ENCODE measurements at places on chromosomes 16 and 17.

GRCh38 chr17:57282296-57282695 is 26.0 kb downstream of the MSI2 start:
- DNase-seq: no peak

GRCh38 chr16:4410335-4411075 is 5.9 kb downstream of the CORO7 start:
- DNase-seq: no peak

- no peak for DNase-seq
These were observed 62.2 kb downstream of the PITPNC1 start for GRCh38 chr17:67439269-67439668.

GRCh38 chr17:27269201-27269600 is 24.7 kb upstream of the WSB1 start:
- no peak for DNase-seq

GRCh38 chr16:11655655-11656054 is 12.6 kb upstream of the SNN start:
- no peak for DNase-seq

GRCh38 chr16:50534091-50534490 is 14.1 kb upstream of the NKD1 start:
- no peak for DNase-seq

- DNase-seq: no peak
These were observed 1080.1 kb upstream of the EEF2KMT start for GRCh38 chr16:6177616-6178180.

GRCh38 chr17:60361889-60362288 is 30.0 kb downstream of the USP32 start:
- no peak for DNase-seq

GRCh38 chr16:74936902-74937560 is 47.9 kb downstream of the WDR59 start:
- DNase-seq: no peak

GRCh38 chr16:19366391-19366790 is 51.3 kb upstream of the TMC5 start:
- DNase-seq: no peak

DNA sequence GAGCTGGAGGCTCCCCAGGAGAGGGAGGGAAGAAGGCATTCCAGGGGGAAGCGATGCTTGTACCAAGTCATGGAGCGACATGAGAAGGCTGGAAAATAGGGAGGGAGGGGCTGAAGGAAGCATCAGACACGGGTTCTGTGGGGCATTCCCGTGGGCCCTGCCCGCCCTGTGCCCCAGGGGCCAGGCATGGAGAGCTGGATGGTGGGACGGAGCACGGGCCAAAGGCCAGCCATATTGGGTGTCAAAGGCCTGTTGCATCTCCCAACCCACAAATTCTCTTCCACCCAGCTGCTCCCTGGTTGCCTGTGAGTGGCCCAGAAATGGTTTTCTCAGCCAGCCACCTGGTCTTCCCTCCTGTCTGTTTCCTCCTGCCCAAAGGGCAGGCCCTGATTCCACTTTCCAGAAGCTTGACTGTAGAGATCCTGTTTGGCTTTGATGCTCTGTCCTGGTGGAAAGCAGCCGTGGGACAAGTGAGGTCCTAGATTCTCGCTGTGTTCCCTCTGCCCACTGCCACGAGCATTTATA is 3.2 kb downstream of the CDR2L start:
- no peak for DNase-seq

GRCh38 chr17:48335858-48336500 is 94.0 kb downstream of the SKAP1 start:
- no peak for DNase-seq

- DNase-seq: no peak
These were observed 42.8 kb downstream of the CDK5R1 start for GRCh38 chr17:32529604-32530003.

- DNase-seq: no peak
These were observed 126.3 kb downstream of the ABCC1 start for GRCh38 chr16:16075488-16076422.

- DNase-seq: no peak
These were observed 56.4 kb downstream of the VMP1 start for GRCh38 chr17:59763861-59764260.

GRCh38 chr16:54690710-54691109 is 240.0 kb upstream of the IRX5 start:
- no peak for DNase-seq

- DNase-seq: no peak
These were observed 7.7 kb downstream of the HS3ST3B1 start for GRCh38 chr17:14308636-14308964.

DNA sequence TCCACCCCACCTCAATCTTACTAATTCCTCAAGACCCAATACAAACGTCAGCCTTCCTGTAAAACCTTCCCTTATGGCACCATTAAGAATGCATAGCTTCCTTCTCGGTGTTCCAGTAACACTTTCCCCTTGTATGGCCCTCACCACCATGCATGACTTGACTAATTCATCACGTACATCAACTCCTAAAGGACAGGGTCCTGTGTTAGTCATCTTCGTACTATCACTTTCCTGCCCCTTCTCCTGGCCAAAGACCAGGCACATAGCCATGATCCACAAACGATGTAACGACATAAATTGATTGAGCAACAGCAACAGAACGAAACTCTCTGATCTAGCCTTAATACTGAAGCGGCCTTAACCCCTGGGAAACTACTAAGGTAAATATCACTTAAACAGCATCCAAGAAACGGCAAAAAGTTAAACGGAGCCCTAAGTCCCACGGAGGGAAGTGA is 612 bp downstream of the PSMD12 start:
- no peak for DNase-seq

DNA sequence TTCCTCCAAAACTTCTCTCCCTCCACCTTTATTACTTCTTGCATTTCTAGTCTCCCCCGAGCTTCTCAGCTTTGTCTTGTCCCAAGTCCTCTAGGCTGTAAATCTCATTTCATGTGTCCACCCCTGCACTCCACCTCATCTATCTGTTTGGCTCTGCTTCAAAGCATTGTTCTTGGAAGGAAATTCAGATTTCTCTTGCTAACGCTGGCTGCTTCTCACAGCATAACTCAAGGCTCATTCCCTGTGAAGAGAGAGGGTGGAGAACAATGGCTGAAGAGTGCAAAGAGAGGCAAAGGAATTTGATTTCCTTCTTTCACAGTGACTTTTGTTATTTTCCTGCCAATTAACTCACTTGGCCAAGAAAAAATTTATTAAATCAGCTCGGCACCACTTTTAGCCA is 476.5 kb downstream of the TMEM114 start:
- DNase-seq: no peak

GRCh38 chr16:4947722-4948503 is 10.2 kb upstream of the SEC14L5 start:
- DNase-seq: no peak

DNA sequence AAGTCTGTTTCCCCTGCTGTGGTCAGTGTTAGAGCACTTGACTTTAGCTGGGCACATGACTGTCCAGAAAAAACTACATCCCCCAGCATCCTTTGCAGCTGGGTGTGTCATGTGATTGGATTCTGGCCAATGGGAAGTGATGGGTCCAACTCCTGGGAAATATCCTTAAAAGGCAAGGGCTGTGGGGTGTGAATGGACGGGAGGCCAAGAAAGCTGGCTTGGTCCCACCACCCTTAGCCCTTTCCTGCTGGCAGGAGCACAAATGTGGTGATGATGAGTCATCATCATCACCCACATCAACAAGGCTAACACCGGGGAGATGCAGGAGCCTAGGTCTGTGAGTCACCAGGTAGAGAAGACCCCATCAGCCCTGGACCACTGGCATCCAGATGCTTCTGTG is 341.7 kb downstream of the C16orf95 start:
- no peak for DNase-seq

GRCh38 chr16:29745121-29745852 is 503 bp downstream of the C16orf54 start:
- peak; percentile 32 for DNase-seq

DNA sequence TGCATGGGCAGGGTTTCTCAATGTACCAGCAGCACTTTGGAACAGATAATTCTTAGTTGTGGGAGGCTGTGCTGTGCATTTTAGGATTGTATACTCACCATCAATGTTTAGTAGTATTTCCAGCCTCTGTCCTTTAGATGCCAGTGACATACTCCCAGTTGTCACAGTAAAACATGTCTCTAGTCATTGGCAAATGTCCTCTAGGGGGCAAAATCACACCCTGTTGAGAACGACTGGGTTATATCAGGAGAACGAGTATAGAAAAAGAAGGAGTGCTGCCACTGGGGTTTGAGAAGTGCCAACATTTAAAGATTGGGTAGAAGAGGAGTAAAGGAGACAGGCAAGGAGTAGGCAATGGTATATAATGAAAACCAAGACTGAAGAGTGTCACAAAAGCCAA is 37.9 kb upstream of the SMIM36 start:
- DNase-seq: no peak

GRCh38 chr17:69268543-69269014 is 40.0 kb upstream of the ABCA10 start:
- no peak for DNase-seq

DNA sequence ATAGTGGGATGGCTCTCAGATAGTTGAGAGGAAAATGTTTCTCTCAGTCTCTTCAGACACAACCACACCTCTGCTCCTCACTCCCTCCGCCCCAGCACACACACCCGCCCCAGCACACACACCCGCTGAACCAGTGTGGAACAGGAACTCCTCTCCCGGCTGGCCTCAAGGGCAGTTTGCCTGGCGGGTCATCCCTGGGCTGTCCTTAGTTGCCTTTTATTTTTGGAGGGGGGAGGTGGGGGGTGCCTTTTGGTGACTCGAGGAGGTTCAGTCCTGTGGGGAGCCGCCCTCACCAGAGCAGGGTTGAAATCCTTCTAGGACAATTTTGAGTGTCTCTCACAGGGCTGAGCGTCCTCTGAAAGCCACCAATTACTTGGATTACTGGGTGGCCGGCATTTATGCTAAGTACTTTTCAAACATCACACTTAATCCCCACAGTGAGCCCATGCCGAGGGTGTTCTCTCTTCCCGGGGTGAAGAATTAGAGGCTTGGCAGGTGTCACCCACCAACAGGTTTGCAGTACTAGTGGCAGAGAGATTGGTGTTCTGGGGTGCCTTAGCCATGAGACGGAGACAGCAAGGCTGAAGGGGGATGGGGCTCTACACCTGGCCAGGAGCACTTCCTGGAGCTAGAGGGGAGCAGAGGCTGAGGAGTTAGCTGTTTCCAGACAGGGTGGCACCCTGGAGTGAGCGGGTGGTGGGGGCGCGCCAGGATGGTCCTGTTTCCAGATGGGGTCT is 2.8 kb downstream of the RASD1 start:
- no peak for DNase-seq

- no peak for DNase-seq
These were observed at the start of gene PYDC1 for GRCh38 chr16:31216422-31217135. Gene PYDC1, minus strand, starts transcription at chr16:31217135. Its CDS starts 107 bp downstream, at chr16:31217028.

- DNase-seq: no peak
These were observed 217.2 kb downstream of the SNX29 start for GRCh38 chr16:12193692-12194091.

DNA sequence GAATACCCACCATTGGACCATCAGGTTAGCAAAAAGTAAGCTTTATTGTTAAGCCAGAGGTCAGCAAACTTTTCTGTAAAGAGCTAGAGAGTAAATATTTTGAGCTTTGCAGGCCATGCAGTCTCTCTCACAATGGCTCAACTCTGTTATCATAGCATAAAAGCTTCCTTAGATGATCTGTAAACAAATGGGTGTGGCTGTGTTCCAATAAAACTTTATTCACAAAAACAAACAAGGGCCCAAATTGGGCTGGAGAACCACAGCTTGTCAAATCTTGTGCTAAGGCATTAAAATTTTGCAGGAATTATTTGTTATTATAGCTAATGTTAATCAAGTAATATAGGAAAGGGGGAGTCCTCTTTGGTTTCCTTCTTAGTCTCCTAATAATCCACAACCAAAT is 153.6 kb downstream of the GRIN2A start:
- DNase-seq: no peak

DNA sequence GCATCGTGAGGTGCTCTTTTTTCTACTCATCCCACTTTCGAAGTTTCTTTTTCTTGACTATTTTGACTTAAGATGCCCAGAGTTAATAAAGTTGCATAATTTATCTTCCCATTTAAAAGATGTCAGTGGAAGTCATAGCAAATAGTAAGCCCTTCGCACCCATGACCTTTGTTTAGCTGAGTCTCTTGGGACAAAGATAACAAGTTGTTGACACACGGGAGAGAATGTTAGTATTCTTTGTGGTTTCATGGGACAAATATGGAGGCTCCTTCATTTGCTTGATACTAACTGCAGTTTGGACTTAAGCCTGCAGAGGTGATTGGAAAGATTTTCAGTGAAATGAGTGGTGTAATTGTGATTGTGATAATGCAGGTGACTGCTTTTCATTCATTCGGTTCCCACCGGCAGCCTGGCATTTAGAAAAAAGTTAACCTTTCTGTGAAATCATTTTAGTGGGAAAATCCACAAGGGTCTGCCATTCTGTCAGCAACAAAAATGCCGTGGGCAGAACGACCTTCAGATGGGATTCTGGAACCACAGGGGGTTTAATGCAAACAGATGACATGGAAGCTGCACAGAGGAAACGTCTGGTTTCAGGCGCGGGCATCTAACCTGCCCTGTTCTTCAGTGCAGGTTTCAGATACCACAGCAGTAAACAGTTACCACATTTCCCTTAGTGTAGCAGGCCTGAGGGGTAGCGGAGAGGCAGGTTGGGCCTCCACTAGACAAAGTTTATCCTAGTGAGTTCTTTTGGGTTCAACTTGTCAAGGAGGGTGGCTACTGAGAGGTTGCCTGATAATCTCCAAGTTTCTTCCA is 123.0 kb downstream of the RPTOR start:
- DNase-seq: no peak

GRCh38 chr17:16484445-16485175 is 7.4 kb downstream of the LRRC75A start:
- DNase-seq: no peak

- no peak for DNase-seq
These were observed 8.6 kb downstream of the P2RX1 start for GRCh38 chr17:3907483-3908216.

- no peak for DNase-seq
These were observed 27.3 kb downstream of the NLRC3 start for GRCh38 chr16:3549906-3550305.

DNA sequence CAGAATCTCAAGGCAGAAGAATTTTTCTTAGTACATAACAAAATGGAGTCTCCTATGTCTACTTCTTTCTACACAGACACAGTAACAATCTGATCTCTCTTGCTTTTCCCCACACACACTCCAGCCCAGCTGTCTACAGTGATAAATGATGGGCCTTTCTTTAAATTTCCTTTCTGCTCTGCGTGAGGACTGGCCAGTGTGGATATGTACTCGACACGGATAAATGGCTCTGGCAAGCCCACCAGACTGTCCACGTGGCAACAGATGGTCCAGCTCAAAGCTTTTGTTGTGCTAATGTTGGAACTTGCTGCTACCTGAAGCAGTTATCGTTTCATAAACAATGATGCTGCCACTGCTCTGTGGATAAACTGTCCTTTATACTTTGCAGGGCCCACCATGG is 410.7 kb downstream of the TMEM114 start:
- DNase-seq: no peak

GRCh38 chr17:21242026-21242697 is 11.0 kb downstream of the NATD1 start:
- no peak for DNase-seq

DNA sequence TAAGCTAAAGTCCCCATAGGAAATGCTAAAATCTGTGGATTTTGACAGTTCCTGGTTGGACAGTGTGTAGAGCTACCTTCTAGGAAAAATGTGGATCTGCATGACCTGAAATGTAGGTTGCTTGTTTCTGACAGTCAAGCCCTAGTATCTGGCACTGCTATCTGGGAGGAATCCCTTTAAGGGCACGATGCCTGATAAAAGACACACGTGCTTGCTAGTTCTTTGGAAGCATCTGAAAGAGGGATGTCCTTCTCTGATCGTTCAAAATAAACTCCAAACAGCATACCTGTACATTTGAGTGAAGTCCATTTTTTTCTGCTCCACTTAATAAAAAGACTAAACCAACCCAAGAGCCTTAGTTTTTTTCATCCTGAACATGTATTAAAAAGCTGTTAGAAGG is 101.3 kb downstream of the CDK5R1 start:
- DNase-seq: no peak
